ENCODE measurements at places on chromosomes 13 and 19.

DNA sequence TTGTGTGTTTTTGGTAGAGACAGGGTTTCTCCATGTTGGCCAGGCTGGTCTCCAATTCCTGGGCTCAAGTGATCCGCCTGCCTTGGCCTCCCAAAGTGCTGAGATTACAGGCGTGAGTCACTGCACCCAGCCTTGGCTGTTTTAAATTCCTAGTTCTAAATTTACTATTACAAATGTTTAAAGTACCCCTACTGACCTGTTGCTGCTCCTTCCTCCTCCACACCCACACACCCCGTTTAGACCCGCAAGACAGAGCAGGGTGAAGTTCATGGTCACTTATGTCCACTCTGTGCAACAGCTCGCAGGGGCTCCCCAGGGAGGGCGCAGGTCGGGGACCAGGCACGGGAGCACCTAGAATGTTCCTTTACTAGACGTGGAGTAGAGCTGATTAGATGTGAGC lies 28.7 kb downstream of the TMEM161A start:
- no peak for DNase-seq

DNA sequence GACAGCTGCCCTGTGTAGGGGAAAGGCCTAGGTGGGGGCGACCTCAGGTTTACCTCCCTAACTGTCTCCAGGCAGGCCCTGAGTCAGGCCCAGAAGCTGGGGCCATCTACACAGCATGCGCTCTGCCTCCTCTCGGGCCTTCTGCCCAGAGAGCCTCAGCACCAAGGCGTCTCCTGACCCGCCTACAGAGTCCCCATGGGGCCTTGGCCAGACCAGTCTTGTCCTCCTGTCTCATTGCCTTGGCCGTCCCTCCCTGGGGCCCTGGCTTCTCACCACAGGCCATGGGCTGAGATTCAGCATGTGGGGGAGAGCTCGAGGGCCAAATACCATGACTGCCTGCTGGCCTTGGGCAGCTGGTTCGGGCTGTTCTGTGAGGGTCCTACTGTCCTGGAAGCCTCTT lies 59.0 kb downstream of the SMARCA4 start:
- no peak for DNase-seq

DNA sequence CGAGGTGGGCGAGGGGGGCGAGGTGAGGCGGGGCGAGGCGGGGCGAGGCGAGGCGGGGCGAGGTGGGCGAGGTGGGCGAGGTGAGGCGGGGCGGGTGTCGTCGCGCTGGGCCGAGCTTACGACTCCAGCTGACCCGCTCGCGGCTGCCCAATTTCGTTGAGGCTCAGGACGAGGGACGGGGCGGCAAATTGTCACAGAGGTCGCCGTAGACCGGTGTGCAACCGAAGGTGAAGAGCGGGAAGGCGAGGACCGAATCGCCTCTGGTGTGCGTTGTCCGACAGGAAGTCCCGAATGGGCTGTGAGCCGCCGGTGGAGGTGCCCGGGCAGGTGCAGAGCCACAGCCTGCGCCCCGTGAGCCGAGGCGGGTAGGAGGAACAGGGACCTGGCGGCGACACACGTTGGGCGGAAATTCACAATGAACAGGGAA lies at the start of gene LACC1:
Gene LACC1, plus strand, starts transcription at position 150 of the 427 bp plus-strand sequence. CDS start 1,082 bp downstream, outside the sequence.
- no peak for DNase-seq

- DNase-seq: no peak
Measured at GRCh38 chr13:108525827-108526226, 103.6 kb upstream of the MYO16 start.

GRCh38 chr13:81609335-81609734 lies 1268.4 kb upstream of the SPRY2 start:
- no peak for DNase-seq

Data from CD4-positive, alpha-beta T cell treated with Interleukin-21 for 1 hour (primary cell).